ENCODE measurements at places on chromosomes 13 and 19.

DNA sequence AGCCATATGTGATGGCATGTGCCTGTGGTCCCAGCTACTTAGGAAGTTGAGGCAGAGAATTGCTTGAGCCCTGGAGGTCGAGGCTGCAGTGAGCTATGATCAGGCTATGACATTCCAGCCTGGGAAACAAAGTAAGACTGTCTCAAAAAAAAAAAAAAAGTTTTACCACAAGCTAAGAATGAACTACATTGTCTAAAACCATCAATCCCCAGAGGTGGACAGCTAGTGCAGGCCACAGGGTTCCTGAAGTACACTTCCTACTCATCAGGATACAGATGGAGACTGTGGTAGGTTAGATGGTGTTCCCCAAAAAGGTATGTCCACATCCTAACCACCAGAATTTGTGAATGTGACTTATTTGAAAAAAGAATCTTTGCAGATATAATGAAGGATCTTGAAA, 63.5 kb upstream of the DOCK9 start:
- DNase-seq: no peak

GRCh38 chr13:27474751-27475268, 24.4 kb upstream of the MTIF3 start:
- DNase-seq: no peak

GRCh38 chr13:29005763-29006120, 185.6 kb downstream of the MTUS2 start:
- no peak for DNase-seq

DNA sequence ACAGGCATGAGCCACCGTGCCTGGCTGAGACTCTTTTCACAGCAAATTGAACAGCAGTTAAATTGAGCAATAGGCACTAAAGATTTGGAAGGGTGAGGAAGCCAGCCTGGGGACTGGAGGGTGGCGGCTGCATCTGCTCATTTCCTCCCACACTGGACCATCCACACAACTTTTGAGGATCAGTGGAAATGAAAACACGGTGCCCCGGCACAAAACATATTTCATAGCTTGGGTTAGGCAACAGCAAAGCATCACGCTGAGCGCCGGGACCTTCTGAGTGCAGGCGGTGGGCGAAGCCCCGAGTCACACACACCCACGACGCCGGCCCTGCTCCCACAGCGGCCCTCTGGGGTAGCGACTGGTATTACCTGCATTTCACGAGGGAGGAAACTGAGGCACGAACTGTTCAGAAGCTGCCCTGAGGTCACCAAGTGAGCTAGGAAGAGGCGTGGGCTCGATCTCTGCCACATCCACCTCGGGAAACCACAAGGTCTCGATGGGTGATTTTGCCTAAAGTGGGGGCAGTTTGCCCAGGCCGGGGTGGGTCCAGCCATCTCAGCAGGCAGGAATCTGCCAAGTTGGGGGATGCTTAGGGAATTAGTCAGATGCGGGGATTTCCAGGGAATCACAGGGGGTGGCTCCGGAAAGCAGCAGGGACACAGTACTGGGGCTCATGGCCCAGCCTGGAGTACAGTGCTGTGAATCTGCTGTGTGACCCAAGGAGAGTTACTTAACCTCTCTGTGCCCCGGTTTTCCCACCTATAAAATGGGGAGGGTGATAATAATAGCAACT, 3.5 kb upstream of the SBNO2 start:
- DNase-seq: no peak

DNA sequence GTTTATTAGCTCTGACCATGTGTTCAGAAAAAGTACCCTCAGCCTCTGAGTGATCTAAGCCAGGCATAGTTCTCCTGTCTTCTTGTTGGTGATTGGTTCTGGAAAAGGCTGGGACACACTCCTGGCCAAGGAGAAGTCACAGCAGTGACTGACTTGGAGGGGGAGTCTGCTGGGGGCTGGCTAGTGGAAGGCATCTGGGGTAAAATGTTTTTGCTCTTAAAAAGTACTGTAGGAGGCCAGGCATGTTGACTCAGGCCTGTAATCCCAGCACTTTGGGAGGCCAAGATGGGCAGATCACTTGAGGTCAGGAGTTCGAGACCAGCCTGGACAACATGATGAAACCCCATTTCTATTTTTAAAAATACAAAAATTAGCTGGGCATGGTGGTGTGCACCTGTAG, 21.7 kb downstream of the FAM187B start:
- no peak for DNase-seq

- no peak for DNase-seq
Observed at GRCh38 chr13:79937771-79938216, 403.1 kb downstream of the SPRY2 start.

DNA sequence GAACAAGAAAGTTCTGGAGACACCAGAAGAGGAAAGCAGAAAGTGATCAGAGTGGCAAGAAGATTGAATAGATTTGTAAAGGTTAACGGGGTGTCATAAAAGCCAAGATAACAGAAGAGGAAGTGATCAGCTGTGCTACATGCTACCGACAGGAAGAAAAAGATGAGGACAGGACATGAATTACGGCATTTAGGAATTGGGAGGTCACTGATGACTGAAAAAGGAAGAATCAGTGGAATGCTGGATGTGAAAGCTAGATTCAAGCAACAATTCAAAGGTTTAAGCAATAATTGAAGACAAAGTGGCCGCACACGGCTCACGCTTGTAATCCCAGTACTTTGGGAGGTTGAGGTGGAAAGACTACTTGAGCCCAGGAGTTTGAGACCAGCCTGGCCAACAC, 15.1 kb downstream of the ZNF160 start:
- DNase-seq: no peak

- no peak for DNase-seq
Observed at GRCh38 chr19:48332351-48332661, 7.0 kb downstream of the EMP3 start.

GRCh38 chr13:42001580-42001979, 40.7 kb upstream of the VWA8 start:
- DNase-seq: no peak

DNA sequence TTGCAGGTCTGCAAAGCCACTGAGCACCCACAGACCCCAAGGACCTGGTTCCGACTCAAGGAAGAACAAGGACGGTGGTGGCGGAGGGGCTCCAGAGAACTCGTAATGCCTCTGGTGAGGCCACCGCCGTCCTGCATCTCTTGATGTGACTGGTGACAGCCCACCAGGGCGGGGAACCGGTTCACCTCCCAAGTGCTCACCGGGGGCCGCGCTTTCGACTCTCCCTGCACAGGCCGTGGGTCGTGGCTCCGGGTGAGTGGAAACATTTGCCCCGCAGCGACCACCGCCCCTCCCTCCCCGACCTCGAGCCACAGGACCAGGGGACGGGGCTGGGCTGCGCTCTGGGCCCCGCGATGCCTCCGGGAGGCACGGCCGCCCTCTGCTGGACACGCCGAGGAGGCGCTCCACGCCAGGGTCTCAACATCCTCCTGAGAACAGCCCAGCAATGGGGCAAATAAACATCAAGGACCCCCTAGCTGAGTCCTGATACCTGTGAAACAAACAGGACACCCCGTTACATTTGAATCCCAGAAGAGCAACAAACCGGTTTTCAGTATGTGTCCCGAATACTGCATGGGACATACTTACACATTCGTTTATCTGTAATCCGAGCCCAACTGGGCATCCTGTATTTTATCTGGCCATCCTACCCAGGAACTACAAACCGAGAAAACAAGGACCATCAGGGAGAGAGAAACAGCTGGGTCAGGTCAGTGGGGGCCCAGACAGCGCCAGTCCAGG, 3.9 kb upstream of the PLPP2 start:
- DNase-seq: peak; percentile 59

- no peak for DNase-seq
Observed at GRCh38 chr13:50679321-50679720, 164.2 kb downstream of the DLEU7 start.

- no peak for DNase-seq
Observed at GRCh38 chr13:99228737-99229691, 28.4 kb downstream of the UBAC2 start.

GRCh38 chr13:98495627-98496478, 81.1 kb downstream of the STK24 start:
- DNase-seq: no peak

GRCh38 chr19:45657520-45658167, 10.4 kb upstream of the GIPR start:
- DNase-seq: no peak

DNA sequence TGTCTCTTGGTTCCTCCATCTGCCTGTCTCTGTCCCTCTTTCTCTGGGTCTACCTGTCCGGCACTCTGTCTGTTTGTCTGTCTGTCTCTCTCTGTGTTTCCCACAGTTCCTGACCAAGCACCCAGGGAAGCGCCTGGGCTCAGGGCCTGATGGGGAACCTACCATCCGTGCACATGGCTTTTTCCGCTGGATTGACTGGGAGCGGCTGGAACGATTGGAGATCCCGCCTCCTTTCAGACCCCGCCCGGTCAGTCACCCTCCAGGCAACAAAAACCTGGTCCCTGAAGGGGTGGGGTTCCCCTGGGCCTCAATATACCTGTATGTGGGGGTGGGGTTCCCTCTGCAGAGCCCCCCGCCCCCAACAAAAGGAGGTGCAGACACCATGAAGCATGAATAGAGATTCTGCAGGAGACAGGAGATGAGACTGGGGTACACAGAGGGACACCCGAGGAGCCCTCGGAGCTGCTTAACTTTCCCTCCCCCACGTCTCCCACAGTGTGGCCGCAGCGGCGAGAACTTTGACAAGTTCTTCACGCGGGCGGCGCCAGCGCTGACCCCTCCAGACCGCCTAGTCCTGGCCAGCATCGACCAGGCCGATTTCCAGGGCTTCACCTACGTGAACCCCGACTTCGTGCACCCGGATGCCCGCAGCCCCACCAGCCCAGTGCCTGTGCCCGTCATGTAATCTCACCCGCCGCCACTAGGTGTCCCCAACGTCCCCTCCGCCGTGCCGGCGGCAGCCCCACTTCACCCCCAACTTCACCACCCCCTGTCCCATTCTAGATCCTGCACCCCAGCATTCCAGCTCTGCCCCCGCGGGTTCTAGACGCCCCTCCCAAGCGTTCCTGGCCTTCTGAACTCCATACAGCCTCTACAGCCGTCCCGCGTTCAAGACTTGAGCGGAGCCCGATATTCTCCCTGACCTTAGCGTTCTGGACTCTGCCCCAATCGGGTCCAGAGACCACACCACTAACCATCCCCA, 2.6 kb upstream of the CACNG7 start:
- peak; percentile 66 for DNase-seq

GRCh38 chr19:8392017-8392591, 1.9 kb downstream of the RAB11B start:
- no peak for DNase-seq
